ENCODE measurements at places on chromosomes 3 and 15. TPM values are rescaled to one million over a fixed set of nuclear protein-coding genes. Genes with fewer than 3 reads are reported as not detected.

Gene CDCP1
- 65.6 TPM for total RNA-seq

DNA sequence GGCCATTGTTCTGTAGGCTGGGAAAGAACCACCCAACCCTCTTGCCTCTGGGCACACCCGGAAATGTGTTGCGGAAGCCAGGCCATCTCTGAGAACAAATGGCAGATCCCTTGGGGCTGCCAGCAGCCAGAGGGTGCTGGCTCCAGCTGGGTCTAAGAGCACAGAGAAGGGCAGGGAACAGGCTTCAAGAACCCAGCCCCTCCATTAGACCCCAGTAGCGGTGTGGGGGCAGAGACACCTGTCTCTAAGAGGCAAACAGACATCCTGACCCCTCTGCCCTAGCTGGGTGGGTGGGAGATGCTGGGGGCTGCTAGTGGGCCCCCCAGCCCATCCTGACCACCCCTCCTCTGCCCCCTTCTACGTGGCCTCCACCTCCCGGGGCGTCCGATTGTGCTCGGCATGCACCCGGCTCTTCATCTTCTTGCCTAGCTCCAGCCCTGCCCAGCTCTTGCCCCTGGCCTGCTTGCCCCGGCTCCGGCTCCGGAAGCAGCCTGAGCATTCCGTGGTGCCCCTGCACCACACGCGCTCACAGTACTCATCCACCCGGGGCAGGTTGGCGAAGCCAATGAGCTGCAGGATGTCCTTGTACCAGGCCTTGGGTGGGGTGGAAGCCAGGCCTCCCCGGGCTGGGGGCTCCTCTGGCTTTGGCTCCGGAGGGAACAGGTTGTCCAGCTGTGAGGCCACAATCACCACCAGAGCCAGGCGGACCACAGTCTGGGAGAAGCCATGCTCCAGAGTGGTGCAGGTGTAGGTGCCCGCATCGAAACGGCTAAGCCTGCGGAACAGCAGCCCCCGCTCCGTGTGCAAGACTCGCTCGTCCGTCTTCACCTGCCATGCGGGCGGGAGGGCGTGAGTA lies 9.4 kb downstream of the SEMA3G start:
- H3K27ac ChIP-seq, result no peak overlapping the region
- DNase-seq, result no peak
- H3K36me3 ChIP-seq, result no peaks in the 10 kb centered on the region

GRCh38 chr3:190504354-190505125 lies 9.3 kb upstream of the IL1RAP start:
- H3K4me1 ChIP-seq, result no peaks in the 10 kb centered on the region
- H3K27ac ChIP-seq, result no peak overlapping the region
- no peak for DNase-seq
- H3K27me3 ChIP-seq, result peaks cover 4% of the 10 kb centered on the region
- no peaks in the 10 kb centered on the region for H3K36me3 ChIP-seq

Gene STAC
- total RNA-seq, result not detected

Gene ZMAT3
- total RNA-seq, result 11.7 TPM

DNA sequence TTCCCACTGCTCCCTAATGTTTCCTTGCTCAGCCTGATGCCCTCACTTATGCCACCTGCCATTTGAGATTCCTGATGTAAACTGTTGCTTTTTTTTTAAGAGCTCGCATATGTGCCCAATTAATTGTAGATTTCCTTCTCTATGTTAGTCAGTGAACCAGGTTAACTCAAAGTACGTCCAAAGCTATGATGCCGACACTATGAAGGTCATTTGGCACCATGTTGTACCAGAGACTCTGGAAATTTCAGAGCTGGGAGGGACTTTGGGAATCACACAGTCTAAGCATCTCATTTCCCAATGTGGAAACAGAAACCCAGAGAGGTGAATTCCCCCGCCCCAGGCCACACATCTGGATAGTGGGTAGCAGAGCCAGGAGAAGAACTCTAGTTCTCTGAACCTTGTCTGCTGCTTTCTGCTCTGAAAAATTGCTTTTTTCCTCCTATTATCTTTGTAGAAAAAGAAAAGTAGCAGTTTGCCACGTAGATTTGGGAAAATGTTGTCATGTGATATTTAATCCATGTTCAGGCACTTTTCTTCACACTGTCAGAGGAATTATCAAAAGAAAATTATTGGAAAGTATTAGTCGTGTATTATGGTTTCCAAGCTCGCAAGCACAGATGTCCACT lies 38.5 kb upstream of the TNFAIP8L3 start:
- no peaks in the 10 kb centered on the region for H3K36me3 ChIP-seq
- no peak overlapping the region for H3K27ac ChIP-seq
- H3K27me3 ChIP-seq, result no peaks in the 10 kb centered on the region
- DNase-seq, result no peak

DNA sequence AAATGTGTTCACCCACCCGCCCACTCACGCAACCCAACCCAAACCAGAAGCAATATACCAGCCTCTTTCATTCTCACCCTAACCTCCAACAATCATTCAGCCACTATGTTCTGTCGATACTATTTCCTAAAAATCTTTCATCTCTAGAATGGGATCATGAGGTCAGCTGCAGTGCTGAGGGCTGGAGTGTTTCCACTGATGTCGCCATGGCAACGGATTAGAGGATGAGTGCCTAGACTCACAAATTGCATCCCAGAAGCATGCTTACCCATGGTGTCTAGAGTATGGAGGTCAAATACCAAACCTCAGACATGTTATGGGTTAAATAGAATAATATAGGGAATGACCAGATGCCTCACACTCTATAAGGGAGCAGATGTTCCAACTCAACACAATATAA lies 138.5 kb downstream of the GABRB3 start:
- H3K27me3 ChIP-seq, result no peaks in the 10 kb centered on the region
- H3K27ac ChIP-seq, result no peak overlapping the region
- no peak for DNase-seq

Gene CCDC13
- total RNA-seq, result not detected

GRCh38 chr15:63367900-63368299 lies 13.7 kb downstream of the CA12 start:
- no peak for DNase-seq
- no peaks in the 10 kb centered on the region for H3K4me1 ChIP-seq
- H3K4me3 ChIP-seq, result no peak overlapping the region
- H3K36me3 ChIP-seq, result no peaks in the 10 kb centered on the region

All from Peyer's patch (tissue), 4 donors.